ENCODE measurements at places on chromosomes 5 and 9.

GRCh38 chr9:137326445-137327065 lies 24.5 kb upstream of the NRARP start:
- H3K27ac ChIP-seq = peak overlapping the region; percentile 9
- H3K27me3 ChIP-seq = peaks cover 4% of the 10 kb centered on the region
- peaks cover 3% of the 10 kb centered on the region for H3K36me3 ChIP-seq
- peak; percentile 14 for DNase-seq
- H3K4me3 ChIP-seq = peak overlapping the region; percentile 7
- H3K4me1 ChIP-seq = peaks cover 11% of the 10 kb centered on the region

DNA sequence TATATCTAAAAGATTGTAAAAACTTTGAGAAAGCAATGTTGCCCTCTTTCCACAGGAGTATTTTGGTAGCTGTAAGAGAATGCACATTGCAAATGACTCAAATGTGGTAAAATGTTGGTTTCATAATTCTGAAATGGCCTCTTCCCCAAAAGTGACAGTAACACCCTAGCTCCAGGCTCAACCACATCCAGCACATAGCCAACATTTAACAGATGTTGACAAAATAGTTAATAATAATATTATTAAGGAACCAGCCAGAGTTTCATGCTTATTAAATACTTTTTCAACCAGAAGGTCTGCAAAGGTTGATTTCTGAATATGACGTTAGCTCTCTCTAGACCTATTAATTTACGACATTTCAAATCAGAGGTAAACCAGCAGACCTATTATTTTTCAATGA lies 1.3 kb downstream of the ANXA1 start:
- peak; percentile 56 for DNase-seq
- H3K27ac ChIP-seq = peak overlapping the region; percentile 99
- H3K36me3 ChIP-seq = peaks cover 18% of the 10 kb centered on the region
- peak overlapping the region; percentile 94 for H3K4me3 ChIP-seq
- H3K4me1 ChIP-seq = peaks cover 78% of the 10 kb centered on the region
- peaks cover 1% of the 10 kb centered on the region for H3K27me3 ChIP-seq

GRCh38 chr9:4796988-4797853 lies 4.5 kb downstream of the RCL1 start:
- no peaks in the 10 kb centered on the region for H3K36me3 ChIP-seq
- peaks cover under 1% of the 10 kb centered on the region for H3K27me3 ChIP-seq
- no peak for DNase-seq
- peak overlapping the region; percentile 17 for H3K27ac ChIP-seq
- no peak overlapping the region for H3K4me3 ChIP-seq

DNA sequence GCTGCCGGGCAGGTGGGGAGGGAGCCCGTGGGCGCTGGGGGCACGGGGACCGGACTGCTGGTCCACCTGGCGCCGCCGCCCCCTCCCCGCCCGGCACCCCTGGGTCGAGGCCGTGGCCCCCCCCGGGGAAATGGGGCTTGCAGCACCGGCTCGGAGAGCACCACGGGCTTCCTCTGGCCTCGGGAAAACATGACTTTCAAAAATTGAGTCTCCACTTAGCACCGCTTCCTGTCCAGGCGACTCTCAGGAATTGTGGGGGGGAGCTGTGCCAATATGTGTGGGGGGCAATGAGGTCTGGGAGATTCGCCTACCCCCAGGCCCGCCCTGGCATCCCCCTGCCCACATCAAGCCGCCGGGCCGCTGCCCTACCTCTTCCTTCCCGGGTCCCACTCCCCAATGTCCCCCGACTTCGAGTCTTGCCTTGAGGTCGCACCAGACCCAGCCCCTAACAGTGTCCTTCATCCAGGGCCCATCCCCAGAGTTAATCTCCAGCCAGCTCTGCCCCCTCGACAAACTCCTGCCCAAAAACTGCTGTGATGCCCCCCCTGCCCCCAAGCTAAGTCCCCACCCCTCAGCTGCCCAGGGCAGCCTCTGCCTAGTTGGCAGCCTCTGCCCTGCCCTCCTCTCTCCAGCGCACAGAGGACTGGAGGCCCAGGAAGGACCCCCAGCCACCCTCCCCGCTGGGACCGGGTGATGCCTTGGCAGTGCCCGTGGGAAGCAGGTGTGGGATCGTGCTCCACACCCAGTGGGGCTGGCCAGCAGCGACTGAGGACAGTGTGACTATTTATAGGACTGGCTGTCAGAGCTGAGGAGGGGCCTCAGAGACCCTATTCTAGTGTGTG lies 3.9 kb downstream of the EGFL7 start:
- H3K4me3 ChIP-seq = peak overlapping the region; percentile 47
- no peaks in the 10 kb centered on the region for H3K36me3 ChIP-seq
- no peak overlapping the region for H3K27ac ChIP-seq
- no peak for DNase-seq
- H3K27me3 ChIP-seq = peaks cover 5% of the 10 kb centered on the region
- H3K4me1 ChIP-seq = peaks cover 2% of the 10 kb centered on the region

GRCh38 chr9:92308893-92309292 lies 15.4 kb upstream of the IARS1 start:
- H3K4me3 ChIP-seq = no peak overlapping the region
- peaks cover 40% of the 10 kb centered on the region for H3K36me3 ChIP-seq
- peaks cover 9% of the 10 kb centered on the region for H3K4me1 ChIP-seq
- peaks cover 2% of the 10 kb centered on the region for H3K27me3 ChIP-seq
- no peak overlapping the region for H3K27ac ChIP-seq

GRCh38 chr9:95623640-95624039 lies 106.9 kb upstream of the PTCH1 start:
- DNase-seq = no peak
- H3K27ac ChIP-seq = no peak overlapping the region
- peaks cover 16% of the 10 kb centered on the region for H3K27me3 ChIP-seq
- no peaks in the 10 kb centered on the region for H3K36me3 ChIP-seq

GRCh38 chr5:132204371-132205135 lies 23.1 kb downstream of the P4HA2 start:
- no peaks in the 10 kb centered on the region for H3K4me1 ChIP-seq
- no peak overlapping the region for H3K4me3 ChIP-seq
- no peaks in the 10 kb centered on the region for H3K36me3 ChIP-seq
- no peak for DNase-seq
- H3K27ac ChIP-seq = no peak overlapping the region

DNA sequence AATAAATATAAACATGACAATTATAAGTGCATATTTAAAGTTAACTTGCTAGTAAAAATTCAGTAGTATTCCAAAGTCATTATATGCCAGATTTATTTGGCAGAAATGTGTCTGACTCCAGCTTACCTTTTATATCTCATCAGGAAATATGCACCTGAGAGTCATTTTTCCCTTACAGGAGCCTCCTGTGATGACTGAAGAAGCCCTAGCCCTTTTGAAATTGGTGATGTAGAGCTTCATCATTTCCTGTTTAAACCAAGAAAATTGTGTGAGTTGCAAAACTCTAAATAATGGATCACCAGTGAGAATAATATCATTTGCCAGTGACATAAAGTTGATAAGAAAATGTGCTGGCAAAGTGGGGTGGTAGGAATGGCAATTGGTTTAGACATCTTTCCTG lies 42.1 kb upstream of the CTNND2 start:
- DNase-seq = no peak
- no peak overlapping the region for H3K27ac ChIP-seq
- H3K27me3 ChIP-seq = no peaks in the 10 kb centered on the region
- no peaks in the 10 kb centered on the region for H3K4me1 ChIP-seq
- no peaks in the 10 kb centered on the region for H3K36me3 ChIP-seq
- no peak overlapping the region for H3K4me3 ChIP-seq

- H3K4me3 ChIP-seq = no peak overlapping the region
- DNase-seq = peak; percentile 35
- H3K36me3 ChIP-seq = no peaks in the 10 kb centered on the region
- H3K27ac ChIP-seq = no peak overlapping the region
Measured at GRCh38 chr5:117454716-117455212, 880.1 kb upstream of the SEMA6A start.

DNA sequence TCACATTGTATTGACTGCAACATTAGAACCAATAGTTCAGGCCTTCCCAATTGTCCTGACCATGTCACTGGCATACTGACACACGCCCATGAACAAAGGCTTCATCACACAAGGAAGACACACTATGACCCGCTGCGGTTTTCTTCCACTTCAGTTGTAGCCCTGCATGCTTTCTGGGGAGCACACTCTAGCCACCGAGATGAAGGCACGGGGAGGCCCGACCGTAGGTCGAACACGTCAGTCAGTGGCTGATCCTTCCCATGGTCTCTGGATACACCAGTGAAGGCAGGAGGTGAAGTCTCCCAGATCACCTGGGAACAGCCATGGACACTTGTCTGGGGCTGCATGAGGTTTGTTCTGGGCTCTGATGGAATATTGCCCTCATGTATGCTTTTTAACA lies 224.7 kb downstream of the FSTL4 start:
- no peak overlapping the region for H3K27ac ChIP-seq
- peaks cover 2% of the 10 kb centered on the region for H3K27me3 ChIP-seq
- no peak overlapping the region for H3K4me3 ChIP-seq
- H3K36me3 ChIP-seq = no peaks in the 10 kb centered on the region
- H3K4me1 ChIP-seq = no peaks in the 10 kb centered on the region

DNA sequence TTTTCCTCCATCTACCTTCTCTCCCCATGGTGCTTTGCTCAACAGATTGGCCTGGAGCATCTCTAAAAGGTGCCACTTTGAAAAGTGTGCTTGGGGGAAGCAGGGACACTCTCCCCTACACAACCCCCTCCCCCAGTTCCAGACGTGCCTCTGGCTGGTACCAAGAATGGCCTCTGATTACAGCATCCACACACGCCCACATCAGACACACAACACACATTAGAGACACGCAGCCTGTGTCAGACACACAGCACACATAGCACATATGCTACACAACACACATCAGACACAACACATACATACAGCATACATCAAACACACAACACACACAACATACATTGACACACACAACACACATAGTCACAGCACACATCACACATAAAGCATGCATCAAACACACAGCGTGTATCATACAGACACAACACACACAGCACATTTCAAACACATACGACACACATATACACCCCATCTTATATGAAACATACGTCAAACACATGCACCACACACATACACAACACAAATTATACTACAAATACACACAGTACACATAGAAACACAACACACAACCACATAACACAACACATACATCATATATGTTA lies 150.4 kb downstream of the RGS3 start:
- no peaks in the 10 kb centered on the region for H3K36me3 ChIP-seq
- no peak overlapping the region for H3K27ac ChIP-seq
- DNase-seq = no peak
- no peaks in the 10 kb centered on the region for H3K27me3 ChIP-seq
- H3K4me3 ChIP-seq = no peak overlapping the region
- H3K4me1 ChIP-seq = no peaks in the 10 kb centered on the region

DNA sequence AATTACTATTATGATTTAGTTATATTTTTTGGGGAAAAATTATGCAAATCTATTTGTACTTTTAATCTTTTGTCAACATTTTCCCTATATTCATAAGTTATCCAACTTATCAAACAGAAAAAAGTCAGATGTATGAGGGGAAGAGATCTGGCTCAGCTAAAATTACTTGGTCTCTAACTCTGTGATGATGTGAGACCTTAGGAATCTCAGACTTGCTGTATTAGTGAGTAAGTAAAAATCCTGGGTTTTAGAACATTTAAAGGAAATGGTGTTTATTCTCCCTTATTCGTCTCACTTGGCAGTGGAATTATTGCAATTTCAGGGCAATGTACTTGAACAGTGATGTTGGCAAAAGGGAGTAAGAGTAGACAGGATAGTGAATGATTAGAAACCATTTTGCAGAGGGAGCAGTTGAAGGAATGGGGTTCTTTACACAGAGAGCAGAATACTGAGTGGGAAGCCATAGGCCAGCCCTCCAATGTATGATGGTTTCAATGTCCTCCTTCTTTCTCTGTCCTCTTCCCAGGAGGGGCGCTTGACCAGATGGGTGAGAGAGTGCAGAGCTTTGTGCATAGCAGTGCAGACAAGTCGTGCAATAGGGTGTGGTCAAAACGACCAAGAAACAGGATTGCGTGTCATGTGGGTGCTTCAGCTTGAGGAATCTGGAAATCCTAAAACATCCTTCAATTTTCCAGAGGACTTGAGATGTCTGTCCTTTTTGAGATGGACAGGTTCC lies 91.7 kb downstream of the TENT4A start:
- H3K4me3 ChIP-seq = no peak overlapping the region
- peaks cover 4% of the 10 kb centered on the region for H3K36me3 ChIP-seq
- no peak overlapping the region for H3K27ac ChIP-seq

DNA sequence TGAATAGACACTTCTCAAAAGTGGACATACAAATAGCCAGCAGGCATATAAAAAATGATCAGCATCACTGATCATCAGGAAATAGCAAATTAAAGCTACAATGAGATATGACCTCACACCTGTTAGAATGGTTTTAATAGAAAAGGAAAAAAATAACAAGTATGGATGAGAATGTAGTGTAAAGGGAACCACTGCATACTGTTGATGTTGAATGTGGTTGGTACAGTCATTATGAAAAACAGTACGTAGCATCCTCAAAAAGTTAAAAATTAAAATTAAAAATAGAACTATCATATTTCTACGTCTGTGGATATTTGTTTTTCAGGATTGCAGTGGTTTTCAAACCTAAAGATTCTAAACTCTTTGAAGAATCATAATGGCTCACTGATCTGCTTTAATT lies 215.1 kb upstream of the NREP start:
- no peaks in the 10 kb centered on the region for H3K4me1 ChIP-seq
- H3K4me3 ChIP-seq = no peak overlapping the region
- no peak overlapping the region for H3K27ac ChIP-seq
- DNase-seq = no peak
- H3K36me3 ChIP-seq = no peaks in the 10 kb centered on the region

DNA sequence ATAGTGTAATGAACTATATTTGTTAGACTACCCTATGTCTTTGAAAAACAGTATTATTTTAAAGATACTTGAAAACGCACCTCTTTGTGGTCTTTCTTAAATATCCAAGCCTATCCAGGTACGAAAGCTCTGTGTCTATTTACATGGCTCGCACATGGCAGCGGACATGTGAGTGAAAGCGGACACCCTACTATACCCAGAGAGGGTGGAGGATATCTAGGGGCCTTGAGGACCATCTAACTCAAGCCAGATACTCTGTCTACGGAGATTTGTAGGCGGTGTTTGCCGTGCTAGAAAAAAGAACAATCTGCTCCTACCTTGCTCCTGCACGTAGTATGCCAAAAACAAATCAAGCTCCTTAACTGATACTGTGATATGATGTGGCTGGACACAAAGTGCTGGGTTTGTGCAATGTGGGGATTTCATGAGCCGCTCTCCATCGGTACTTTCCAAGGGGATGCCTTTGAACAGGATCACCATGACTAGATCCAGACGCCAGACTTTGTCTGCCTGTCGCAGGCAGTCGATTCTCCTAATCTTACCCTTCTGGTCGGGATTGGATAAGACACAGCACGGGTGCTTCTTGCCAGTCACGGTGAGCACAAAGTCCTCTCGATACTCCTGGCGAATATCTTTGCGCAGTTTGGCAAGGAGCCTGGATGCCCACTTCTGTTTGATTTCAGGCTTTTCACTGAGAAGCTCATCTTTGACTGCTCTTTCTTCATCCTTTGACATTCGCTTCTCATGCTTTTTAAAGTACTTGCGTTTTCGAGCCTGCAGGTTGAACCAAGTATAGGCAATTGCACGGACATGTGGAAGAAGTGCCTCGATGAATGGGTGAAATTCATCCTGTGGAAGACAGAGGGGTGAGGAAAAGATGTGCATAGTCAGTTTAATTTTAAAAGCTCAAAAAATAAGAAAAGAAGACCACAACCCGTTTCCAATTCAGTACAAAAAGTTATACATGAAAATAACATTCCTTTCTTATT lies 7.0 kb downstream of the NFIB start:
- H3K4me1 ChIP-seq = no peaks in the 10 kb centered on the region
- H3K4me3 ChIP-seq = no peak overlapping the region
- no peaks in the 10 kb centered on the region for H3K36me3 ChIP-seq
- H3K27me3 ChIP-seq = peaks cover 22% of the 10 kb centered on the region
- H3K27ac ChIP-seq = no peak overlapping the region

GRCh38 chr5:137466889-137467288 lies 32.2 kb downstream of the SPOCK1 start:
- H3K27me3 ChIP-seq = peaks cover 4% of the 10 kb centered on the region
- DNase-seq = no peak
- no peaks in the 10 kb centered on the region for H3K4me1 ChIP-seq
- H3K27ac ChIP-seq = no peak overlapping the region
- no peaks in the 10 kb centered on the region for H3K36me3 ChIP-seq

Data from immature natural killer cell (primary cell).